Neural crest cell (in vitro differentiated cells): ENCODE measurements at places on chromosomes 4 and X.

GRCh38 chr4:152591396-152591795, 55.5 kb upstream of the FBXW7 start:
- peak; percentile 50 for DNase-seq
- peak overlapping the region; percentile 68 for H3K4me3 ChIP-seq
- H3K27ac ChIP-seq, result no peak overlapping the region
- H3K4me1 ChIP-seq, result peaks cover 22% of the 10 kb centered on the region

- H3K27ac ChIP-seq, result peak overlapping the region; percentile 98
- DNase-seq, result no peak
- H3K4me3 ChIP-seq, result peak overlapping the region; percentile 100
These were observed 442 bp downstream of the NDUFB11 start for GRCh38 chrX:47143894-47144625.

- H3K27me3 ChIP-seq, result no peaks in the 10 kb centered on the region
- no peaks in the 10 kb centered on the region for H3K36me3 ChIP-seq
- H3K27ac ChIP-seq, result no peak overlapping the region
- H3K4me3 ChIP-seq, result no peak overlapping the region
- no peaks in the 10 kb centered on the region for H3K4me1 ChIP-seq
These were observed 1145.1 kb upstream of the POU3F4 start for GRCh38 chrX:82362990-82363389.

- peaks cover 32% of the 10 kb centered on the region for H3K36me3 ChIP-seq
- H3K4me3 ChIP-seq, result no peak overlapping the region
- peak overlapping the region; percentile 37 for H3K27ac ChIP-seq
These were observed 30.2 kb downstream of the RBBP7 start for GRCh38 chrX:16839852-16840460.

- H3K4me1 ChIP-seq, result peaks cover 14% of the 10 kb centered on the region
- no peak for DNase-seq
- no peaks in the 10 kb centered on the region for H3K27me3 ChIP-seq
- no peak overlapping the region for H3K27ac ChIP-seq
These were observed 15.6 kb downstream of the USP9X start for GRCh38 chrX:41100819-41101218.

- H3K4me3 ChIP-seq, result no peak overlapping the region
- DNase-seq, result no peak
- no peaks in the 10 kb centered on the region for H3K36me3 ChIP-seq
- H3K4me1 ChIP-seq, result no peaks in the 10 kb centered on the region
- no peaks in the 10 kb centered on the region for H3K27me3 ChIP-seq
These were observed 138.9 kb downstream of the LARP7 start for GRCh38 chr4:112775801-112776200.

DNA sequence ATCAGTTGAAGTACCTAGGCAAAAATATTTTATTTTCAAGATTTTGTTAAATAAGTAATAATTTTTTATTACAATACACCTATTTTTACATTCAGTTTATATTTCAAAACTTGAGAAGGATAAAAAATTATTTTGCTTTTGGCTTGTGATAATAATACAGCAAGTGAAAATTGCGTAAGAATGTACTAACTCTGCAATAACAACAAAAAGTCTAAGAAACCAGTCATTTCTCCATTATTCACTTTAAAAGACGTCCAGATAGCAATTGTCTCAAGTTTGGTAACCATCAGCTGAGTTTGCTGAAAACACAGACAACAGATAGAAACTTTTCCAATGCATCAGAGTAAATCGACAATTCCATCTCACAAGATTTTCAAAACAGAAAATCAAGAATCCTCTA, 12.1 kb downstream of the CXCL8 start:
- no peaks in the 10 kb centered on the region for H3K4me1 ChIP-seq
- H3K4me3 ChIP-seq, result no peak overlapping the region
- DNase-seq, result no peak
- H3K27me3 ChIP-seq, result no peaks in the 10 kb centered on the region

- H3K27ac ChIP-seq, result no peak overlapping the region
- no peak for DNase-seq
- H3K27me3 ChIP-seq, result no peaks in the 10 kb centered on the region
- no peak overlapping the region for H3K4me3 ChIP-seq
- no peaks in the 10 kb centered on the region for H3K36me3 ChIP-seq
- no peaks in the 10 kb centered on the region for H3K4me1 ChIP-seq
These were observed 821.2 kb downstream of the ARAP2 start for GRCh38 chr4:35423104-35423503.

DNA sequence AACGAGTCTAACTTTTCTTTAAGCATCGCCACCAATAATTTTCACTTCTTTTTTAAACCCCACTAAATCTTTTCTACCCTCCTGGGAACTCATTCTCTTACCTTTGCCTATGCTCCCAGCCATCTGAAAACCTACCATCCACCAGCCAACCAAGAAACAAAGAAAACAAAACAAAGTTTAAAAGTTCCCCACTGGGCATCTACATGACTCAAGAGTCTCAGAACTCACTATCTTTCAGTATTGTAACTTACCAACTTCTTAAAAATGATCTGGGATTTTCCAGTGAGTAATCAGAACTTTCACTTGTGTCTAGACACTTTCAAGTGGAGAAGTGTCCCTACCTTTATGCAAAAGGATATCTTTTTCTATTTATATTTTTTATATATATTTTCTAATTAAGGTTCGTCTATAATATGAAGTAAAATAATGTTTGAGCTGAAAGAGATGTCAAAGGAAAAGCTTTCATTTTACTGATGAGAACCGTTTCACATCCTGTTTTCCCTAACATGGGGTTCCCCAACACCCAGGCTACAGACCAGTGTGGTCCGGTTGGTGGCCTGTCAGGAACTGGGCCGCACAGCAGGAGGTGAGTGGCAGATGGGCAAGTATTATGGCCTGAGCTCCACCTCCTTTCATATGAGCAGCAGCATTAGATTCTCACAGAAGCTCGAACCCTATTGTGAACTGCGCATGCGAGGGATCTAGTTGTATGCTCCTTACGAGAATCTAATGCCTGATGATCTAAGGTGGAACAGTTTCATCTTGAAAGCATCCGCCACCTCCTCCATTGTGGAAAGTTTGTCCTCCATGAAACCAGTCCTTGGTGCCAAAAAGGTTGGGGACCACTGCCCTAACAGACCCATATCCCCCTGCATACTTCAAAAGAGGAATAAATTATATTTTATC, 9.8 kb upstream of the TIGD2 start:
- no peak overlapping the region for H3K27ac ChIP-seq
- peaks cover 16% of the 10 kb centered on the region for H3K27me3 ChIP-seq
- H3K4me1 ChIP-seq, result no peaks in the 10 kb centered on the region
- no peak for DNase-seq

GRCh38 chr4:37999000-37999716, 39.0 kb downstream of the PTTG2 start:
- H3K4me3 ChIP-seq, result no peak overlapping the region
- H3K27ac ChIP-seq, result no peak overlapping the region
- H3K27me3 ChIP-seq, result no peaks in the 10 kb centered on the region

DNA sequence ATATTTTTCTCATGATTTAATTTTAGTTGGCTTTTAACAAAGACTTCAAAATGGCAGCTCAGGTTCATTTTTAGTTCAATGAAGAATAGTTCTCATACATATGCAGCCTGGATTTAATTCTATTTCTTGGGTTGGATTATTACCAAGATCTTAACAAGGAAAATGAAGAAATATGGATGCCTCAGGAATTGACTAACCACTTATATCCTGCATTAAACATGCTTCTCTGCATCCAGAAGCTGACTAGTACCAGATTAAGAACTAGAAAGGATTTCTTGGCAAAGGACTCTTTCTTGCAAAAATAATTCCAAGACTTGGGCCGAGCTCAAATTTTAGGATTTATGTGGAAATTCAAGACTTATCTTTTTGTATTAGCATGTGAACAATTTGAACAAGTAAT, 5.6 kb upstream of the KLHL2 start:
- H3K4me1 ChIP-seq, result peaks cover 7% of the 10 kb centered on the region
- no peak overlapping the region for H3K4me3 ChIP-seq
- H3K27me3 ChIP-seq, result no peaks in the 10 kb centered on the region
- H3K36me3 ChIP-seq, result no peaks in the 10 kb centered on the region
- no peak for DNase-seq
- no peak overlapping the region for H3K27ac ChIP-seq

DNA sequence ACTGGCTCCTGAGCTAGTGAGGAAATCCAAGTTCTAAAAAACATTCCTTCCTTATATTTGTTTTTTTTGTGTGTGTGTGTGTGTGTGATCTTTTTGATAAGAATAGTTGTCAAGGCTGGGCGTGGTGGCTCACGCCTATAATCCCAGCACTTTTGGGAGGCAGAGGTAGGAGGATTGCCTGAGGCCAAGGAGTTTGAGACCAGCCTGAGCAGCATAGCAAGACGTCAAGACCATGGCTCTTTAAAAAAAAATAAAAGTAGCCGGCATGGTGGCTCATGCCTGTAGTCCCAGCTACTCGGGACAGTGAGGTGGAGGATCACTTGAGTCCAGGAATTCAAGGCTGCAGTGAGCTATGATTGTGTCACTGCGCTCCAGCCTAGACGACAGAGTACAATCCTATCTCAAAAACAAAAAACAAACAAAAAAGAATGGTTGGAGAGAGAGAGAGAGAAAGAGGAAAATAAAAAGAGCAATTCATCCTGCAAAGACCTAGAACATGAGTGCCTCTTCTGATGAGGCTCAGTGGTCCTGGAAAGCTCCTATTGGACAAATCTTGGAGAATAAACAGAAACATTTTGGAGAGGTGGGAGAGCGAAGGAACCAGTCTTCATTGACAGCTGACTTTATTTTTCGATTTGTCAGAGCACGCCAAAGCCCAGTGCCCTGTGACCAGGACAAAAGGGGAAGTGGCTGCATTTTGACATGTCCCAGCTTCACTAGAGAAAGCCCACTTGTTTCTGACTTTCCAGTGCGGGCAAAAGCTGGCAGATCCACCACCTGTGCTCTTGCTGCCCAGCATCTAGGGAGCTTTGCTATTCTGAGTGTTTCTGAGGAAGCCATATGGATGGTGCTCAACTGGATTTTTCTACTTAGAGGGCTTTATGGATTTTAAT, 244.7 kb downstream of the PALLD start:
- no peak overlapping the region for H3K27ac ChIP-seq
- peaks cover 30% of the 10 kb centered on the region for H3K4me1 ChIP-seq
- no peaks in the 10 kb centered on the region for H3K27me3 ChIP-seq

DNA sequence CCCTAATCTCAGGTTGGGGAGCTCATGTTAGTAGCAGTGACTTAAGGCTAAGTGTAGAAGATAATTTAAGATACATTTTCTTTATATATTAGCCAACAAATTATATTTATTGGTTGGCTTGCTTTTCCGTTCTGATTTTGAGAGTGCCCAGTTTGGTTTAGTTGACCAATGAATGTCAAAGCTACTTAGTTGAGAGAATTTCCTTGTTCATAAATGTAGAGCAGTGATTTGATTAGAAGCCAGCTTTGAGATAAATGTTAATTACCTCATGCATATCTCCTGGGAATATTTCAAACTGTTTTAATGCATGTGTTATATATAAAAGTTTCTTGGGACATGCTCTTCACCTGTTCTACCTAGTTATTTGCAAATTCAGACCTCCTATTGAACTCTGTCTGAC, 44.3 kb downstream of the SPATA18 start:
- DNase-seq, result no peak
- H3K4me1 ChIP-seq, result peaks cover 4% of the 10 kb centered on the region
- H3K4me3 ChIP-seq, result no peak overlapping the region
- no peak overlapping the region for H3K27ac ChIP-seq

- H3K36me3 ChIP-seq, result no peaks in the 10 kb centered on the region
- no peaks in the 10 kb centered on the region for H3K27me3 ChIP-seq
- no peak overlapping the region for H3K27ac ChIP-seq
- peak overlapping the region; percentile 94 for H3K4me3 ChIP-seq
These were observed 722 bp upstream of the NBDY start for GRCh38 chrX:56728321-56728720.

GRCh38 chr4:83326546-83326945, 8.1 kb downstream of the HPSE start:
- no peak for DNase-seq
- H3K4me3 ChIP-seq, result no peak overlapping the region
- peaks cover 35% of the 10 kb centered on the region for H3K27me3 ChIP-seq
- no peaks in the 10 kb centered on the region for H3K36me3 ChIP-seq

GRCh38 chr4:16496501-16496900, 270.2 kb upstream of the TAPT1 start:
- DNase-seq, result no peak
- H3K4me3 ChIP-seq, result no peak overlapping the region
- no peaks in the 10 kb centered on the region for H3K36me3 ChIP-seq
- no peaks in the 10 kb centered on the region for H3K27me3 ChIP-seq
- H3K27ac ChIP-seq, result no peak overlapping the region

DNA sequence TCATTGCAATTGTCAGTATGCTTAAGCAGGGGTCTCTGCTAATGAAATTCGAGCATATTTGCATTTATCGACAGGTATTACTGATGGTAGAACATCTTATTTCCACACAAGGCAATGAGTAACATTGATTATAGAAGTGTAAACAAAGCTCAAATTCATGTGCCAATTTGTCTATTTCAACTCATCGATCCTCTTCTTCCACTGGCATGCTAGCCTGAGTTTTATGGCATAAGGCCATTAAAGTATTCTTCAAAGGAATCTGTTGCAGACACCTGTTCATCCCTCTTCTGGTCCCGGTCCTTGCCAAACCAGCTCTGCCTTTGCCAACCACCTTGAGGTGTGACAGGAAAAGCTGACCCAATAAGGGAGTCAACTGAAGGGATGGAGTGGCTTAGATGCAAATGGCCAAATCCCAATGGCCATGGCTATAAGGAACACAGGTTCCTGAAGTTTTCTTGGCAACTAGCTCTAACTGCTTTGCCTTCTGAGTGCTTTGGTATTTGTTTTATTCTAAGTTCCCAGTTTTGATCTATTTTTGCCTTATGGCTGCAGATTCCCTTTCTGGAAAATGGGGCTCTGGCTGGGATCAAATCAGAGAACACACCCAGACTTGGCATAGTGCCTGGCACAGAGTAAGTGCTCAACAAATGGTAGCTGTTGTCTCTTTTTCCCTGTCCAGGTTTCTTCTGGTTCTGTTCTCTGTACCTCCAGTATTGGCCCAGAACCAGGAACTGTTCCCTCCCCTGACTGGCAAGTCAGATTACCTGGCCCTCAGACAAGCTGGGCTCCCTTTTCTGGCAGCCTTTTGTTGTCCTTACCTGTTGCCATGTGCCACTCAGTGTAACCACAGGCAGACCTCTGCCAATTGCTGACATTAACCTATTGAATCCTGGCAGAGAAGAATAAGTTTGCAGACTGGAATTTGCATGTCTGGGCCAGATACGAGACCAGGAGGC, 63.1 kb downstream of the RTL9 start:
- H3K36me3 ChIP-seq, result no peaks in the 10 kb centered on the region
- no peak overlapping the region for H3K27ac ChIP-seq
- H3K4me3 ChIP-seq, result no peak overlapping the region

DNA sequence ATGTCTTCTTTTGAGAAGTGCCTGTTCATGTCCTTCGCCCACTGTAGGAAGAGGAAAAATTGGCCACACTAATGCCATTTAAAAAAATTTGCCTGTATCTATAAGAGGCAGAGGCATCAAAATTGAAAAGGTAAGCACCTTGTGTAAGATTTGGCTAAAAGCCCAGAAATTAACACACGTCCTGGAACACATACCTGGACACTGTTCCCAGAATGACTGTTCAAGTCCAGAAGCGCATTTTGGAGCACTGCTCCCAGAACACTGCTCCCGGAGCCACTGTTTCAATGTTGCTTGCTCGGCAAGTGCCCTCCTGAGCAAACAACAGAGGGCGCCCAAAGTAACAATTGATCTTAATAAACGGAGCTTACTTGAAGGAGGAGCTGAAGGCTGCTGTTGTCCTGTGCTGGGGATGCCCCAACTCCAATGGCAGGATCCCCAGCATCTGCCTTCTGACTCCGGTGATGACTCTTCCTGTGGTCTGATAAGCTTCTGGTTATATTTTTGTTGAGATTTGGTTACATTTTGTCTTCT, 1958.6 kb downstream of the C4orf33 start:
- H3K4me3 ChIP-seq, result no peak overlapping the region
- no peak overlapping the region for H3K27ac ChIP-seq
- DNase-seq, result no peak
- no peaks in the 10 kb centered on the region for H3K27me3 ChIP-seq
